ENCODE measurements at places on chromosomes 12 and 14.

GRCh38 chr14:54935958-54936357, 33.3 kb upstream of the GCH1 start:
- DNase-seq = no peak

- no peak for DNase-seq
Observed at GRCh38 chr12:93225094-93225493, 152.6 kb upstream of the NUDT4 start.

DNA sequence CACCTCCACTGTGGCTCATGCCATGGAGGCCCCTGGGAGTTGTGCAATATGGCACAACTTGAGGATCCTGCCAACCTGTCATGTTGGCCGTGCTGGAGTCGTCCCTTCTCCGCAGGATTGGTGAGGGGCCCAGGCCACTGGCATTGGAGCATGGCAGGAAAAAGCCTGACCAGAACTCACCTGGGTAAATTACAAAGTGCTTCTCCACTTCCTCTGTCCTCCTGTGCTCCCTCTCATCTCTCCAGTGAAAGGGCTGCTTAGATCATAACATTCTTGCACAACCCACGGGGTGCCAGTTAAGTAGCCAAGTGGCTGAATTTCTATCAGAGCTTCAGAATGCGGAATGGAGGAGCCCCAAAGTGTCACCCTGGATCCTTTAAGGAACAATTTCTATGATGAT, 381.0 kb downstream of the DPF3 start:
- DNase-seq = no peak

- DNase-seq = no peak
Observed at GRCh38 chr12:123868791-123869190, 103.8 kb downstream of the CCDC92 start.

GRCh38 chr12:24903329-24904088, 45.4 kb downstream of the BCAT1 start:
- no peak for DNase-seq

DNA sequence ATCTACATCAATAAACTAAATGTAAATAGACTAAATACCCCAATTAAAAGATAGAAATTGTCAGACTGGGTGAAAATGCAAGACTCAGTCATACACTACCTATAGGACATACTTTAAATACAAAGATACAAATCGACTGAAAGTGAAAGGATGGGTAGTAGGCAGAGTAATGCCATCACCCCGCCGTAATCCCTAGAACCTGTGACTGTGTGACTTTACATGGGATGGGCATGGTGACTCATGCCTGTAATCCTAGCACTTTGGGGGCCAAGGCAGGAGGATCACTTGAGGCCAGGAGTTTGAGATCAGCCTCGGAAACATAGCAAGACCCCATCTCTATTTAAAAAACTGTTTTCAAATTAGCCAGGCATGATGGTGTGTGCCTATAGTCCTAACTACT, 2.6 kb upstream of the EVL start:
- no peak for DNase-seq

GRCh38 chr12:41983856-41984255, 160.8 kb downstream of the GXYLT1 start:
- peak; percentile 98 for DNase-seq

GRCh38 chr12:117067638-117068037, 31.6 kb downstream of the TESC start:
- no peak for DNase-seq

DNA sequence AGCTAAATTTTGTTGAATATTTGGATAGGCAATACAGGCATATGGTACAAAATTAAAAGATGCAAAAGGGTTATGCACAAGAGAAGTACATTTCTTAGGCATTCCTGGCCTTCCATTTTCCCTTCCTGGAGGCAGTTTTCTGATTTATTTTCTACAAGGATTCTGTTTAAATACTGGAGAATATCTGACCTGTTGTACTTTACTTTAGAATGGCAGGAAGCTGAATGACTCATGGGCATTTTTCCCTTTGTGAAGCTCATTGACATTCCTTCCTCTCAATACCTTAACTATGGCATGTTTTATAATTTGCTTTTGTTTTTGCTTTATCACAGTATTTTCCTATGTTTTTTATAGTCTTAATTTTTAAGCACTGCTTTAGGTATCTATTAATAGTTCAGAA, 62.7 kb downstream of the RCOR1 start:
- DNase-seq = no peak

GRCh38 chr12:14849661-14850060, 6.3 kb upstream of the ART4 start:
- DNase-seq = no peak

DNA sequence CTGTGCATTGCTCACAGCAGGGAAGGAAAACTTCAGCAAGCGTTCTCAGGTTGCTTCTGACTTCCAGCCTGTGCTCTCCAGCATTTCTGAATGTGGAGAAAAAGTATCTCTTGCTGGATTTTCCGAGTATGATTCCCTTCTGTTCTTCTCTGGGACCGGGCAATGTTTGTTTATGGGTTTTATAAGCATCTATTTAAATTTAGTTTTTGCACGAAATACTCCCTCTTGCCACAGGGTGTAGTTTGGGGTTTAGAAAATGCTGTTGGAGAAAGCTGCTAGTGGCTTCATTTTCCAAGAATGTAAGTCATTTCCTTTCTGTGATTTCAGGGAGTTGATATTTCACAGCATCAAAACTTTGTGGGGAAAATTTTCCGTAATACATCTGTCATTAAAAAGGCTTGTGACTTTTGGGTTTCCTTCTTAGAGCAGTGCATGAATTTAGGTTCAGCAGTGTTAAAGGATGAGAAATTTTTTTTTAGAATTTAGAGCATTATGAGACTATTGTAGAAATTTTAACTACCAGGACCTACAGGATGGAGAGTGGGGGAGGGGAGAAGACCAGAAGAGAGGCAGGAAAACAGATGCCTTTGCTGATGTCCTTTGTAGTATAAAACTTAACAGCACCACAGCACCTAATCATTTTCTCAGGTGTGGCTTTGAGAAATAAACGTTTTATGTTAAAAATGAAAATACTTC, 1.5 kb downstream of the FRMD6 start:
- peak; percentile 53 for DNase-seq

DNA sequence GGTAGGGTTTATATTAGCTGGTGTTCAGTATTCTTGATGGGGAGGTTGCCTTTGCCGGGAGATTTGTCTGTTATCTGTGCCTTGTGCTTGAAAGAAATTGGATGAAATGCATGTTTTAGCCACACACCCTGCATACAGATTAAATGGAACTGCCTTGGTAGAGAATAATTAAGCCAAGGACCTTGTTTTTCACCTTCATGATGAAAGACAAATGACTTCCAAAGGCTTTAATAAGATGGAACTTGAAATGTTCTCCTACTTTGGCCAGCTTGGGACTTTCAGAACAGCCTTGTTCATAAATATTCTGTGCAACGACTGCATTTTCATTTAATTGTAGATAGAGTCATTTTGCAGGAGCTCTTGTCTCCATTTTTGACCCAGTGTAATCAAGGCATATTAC, 21.2 kb downstream of the JDP2 start:
- no peak for DNase-seq

- DNase-seq = peak; percentile 28
Observed at GRCh38 chr12:3920351-3921150, 47.4 kb upstream of the PARP11 start.

DNA sequence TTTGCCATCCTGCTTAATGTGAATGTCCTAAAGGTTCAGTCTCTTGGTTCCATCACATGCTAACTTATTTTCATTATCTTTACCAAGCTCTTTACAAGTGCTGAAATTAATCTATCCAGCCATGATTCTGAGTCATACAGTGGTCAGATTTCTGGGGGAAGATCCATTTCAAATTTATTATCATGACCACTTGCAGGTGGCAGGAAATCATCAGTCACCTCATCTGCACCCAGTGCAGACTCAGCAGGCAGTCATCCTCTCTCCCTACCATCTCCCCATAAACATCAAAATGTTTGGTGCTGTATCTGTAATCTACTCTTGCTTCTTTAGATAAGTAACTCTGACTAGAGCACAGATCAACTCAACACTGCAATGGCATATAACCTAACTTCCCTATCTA, 23.5 kb downstream of the ATG14 start:
- DNase-seq = no peak

DNA sequence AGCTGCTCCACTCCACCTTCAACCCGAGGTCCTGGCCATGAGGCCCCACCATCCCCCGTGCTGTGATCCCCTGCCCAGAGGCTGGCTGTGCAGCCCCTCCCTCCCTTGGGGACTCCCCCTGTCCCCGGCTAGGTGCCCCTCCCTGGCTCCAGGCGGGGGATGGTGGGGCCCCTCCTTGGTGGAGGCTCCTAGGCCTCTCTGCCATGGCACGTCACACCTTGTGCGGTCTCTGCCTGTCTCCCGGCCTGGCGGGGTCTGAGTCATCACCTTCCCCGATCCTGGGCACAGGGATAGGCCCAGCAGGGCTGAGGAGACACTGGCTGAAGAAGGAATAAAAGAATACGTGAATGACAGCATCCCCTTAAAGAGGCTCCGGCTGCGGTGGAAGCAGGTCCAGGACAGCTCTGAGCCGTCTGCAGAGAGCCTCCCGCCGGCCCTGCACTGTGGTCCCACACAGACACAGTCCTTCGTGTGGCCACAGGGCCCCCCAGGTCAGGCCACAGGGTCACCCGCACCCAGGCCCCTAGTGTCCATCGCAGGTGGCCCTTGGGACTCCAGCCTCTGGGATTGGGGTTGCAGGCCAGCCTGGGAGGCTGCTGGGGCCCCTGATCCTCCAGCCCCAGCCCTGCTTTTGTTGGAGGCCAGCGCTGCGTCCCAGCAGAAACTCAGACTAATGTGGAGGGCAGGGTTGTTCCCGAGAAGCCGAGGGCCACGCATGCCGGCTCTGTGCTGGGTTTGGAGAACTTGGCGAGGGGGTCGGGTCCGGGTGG, 43.6 kb downstream of the KIF26A start:
- DNase-seq = no peak

GRCh38 chr12:57129889-57130288, 1.6 kb downstream of the LRP1 start:
- no peak for DNase-seq

- no peak for DNase-seq
Observed at GRCh38 chr14:77926942-77927341, 127.0 kb downstream of the ADCK1 start.

DNA sequence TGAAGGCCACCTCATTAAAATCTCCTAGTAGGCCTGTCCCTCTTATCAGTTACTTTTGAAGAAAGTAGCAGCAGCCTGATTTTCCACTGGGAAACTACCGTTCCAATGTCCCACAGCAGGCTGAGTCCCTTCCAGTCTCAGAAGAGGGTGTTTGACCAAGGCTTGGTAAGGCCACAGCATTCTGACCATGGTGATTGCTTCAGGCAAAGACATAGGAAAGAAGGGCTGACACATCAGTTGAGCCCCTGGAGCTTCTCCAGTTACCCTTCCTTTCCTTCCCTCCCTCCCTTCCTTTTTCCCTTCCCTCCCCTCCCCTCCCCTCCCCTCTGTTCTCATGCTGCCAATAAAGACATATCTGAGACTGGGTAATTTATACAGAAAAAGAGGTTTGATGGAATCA, 234.3 kb upstream of the NOS1 start:
- DNase-seq = no peak

- DNase-seq = peak; percentile 77
Observed at GRCh38 chr12:7130701-7131501, 730 bp downstream of the CLSTN3 start.

DNA sequence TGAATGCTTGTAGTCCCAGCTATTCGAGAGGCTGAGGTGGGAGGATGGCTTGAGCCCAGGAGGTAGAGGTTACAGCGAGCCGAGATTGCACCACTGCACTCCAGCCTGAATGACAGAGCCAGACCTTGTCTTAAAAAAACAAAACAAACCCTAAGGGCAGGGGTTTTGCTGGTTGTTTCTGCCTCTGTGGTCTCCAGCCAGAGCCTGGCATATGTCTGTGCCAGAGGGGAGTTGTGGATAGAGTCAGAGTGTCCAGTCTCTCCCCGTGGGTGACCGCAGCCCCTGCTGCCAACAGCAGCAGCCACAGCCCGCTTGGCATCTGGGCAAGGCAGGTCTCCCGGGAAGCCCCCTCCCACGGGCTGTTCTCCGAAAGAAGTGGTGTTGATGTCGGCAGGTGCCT, 37.6 kb downstream of the MVK start:
- no peak for DNase-seq

DNA sequence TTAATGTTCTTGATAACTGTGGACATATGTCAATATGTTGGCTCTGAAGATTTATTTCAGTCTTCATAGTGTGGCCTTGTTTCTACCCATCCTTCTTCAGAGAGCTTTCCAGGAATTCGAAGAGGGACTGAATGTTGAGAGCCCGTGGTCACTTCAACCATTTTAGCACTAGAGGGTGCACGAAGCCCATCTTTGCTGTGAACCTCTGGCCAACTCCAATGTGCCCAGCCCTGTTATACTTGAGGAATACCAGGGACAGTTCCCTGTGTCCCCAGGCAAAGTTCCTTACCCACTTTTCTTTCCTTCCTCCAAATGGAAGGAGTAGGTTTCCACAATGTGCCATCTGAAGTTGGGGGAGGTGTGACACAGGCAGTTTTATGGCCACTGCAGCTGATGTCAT, 603.5 kb downstream of the RPL10L start:
- DNase-seq = no peak

- no peak for DNase-seq
Observed at GRCh38 chr14:57066887-57067513, 201.7 kb downstream of the EXOC5 start.

GRCh38 chr12:14802247-14802646, 1.0 kb downstream of the WBP11 start:
- DNase-seq = no peak

- DNase-seq = no peak
Observed at GRCh38 chr12:55684761-55685370, 22.8 kb downstream of the ITGA7 start.

- no peak for DNase-seq
Observed at GRCh38 chr12:56391721-56392120, 29.1 kb upstream of the APOF start.

GRCh38 chr12:79655036-79655435, 35.7 kb downstream of the PAWR start:
- no peak for DNase-seq

GRCh38 chr12:99200711-99201384, 446.7 kb upstream of the GARIN6 start:
- DNase-seq = no peak

DNA sequence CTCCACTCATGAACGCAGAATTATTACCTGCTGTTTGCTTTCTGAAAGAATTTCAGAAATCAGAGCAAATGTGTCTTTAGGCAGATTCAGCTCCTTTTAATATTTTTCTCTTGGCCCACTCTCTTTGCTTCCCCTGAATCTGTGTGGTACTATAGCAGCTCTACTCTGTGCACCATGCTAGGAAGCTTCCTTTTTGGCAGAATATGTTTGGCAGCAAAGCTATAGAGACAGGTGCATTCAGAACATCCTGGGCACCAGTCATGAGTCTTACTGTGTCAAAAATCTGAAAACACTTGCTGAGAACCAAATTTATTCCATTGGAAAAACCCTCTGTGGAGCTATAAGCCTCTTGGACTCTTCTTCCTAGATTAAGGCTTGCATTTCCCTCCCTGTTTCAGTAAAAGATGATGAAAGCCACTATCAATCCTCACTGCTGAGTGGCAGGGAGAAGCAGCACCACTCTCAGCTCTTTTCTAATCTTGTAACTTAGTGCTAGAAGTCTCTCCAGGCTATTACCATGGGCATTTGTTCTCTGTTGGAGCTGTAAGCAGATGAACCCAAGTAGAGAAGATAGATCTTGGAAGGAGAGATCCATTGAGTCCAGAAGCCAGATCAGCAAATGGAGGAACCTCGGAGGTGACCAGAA, 18.2 kb downstream of the CIPC start:
- DNase-seq = no peak

Data from NCI-H1417 (cell line).